ENCODE measurements at places on chromosomes 11 and 22. TPM values are rescaled to one million over a fixed set of nuclear protein-coding genes. Genes with fewer than 3 reads are reported as not detected.

DNA sequence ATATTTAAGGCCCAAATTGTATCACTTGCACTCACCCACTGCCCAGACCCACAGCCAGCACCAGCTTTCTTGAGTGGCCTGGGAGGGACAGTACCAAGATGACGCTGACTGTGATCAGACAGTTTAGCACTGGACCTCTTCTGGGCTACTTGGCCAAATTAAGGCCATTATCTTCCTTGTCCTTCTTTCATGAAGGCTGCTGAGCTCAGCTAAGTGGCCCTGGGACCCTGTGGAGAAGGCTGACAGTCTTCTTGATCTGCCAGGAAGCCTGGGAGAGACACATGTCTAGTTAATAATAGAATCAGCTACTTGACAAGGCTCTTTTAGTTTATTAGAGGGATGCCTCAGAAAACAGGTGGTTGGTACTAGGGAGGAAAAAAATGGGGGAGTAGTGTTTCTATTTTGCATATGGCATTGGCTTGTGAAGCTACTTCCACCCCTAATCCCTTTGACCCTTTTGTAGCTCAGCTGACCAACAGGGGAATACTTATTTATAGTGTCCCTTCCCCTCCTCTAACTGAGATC, 127.9 kb upstream of the NTM start:
- no peak for DNase-seq
- H3K27ac ChIP-seq = no peak overlapping the region
- peaks cover 10% of the 10 kb centered on the region for H3K27me3 ChIP-seq
- H3K4me3 ChIP-seq = no peak overlapping the region
- H3K4me1 ChIP-seq = no peaks in the 10 kb centered on the region
- H3K36me3 ChIP-seq = no peaks in the 10 kb centered on the region

DNA sequence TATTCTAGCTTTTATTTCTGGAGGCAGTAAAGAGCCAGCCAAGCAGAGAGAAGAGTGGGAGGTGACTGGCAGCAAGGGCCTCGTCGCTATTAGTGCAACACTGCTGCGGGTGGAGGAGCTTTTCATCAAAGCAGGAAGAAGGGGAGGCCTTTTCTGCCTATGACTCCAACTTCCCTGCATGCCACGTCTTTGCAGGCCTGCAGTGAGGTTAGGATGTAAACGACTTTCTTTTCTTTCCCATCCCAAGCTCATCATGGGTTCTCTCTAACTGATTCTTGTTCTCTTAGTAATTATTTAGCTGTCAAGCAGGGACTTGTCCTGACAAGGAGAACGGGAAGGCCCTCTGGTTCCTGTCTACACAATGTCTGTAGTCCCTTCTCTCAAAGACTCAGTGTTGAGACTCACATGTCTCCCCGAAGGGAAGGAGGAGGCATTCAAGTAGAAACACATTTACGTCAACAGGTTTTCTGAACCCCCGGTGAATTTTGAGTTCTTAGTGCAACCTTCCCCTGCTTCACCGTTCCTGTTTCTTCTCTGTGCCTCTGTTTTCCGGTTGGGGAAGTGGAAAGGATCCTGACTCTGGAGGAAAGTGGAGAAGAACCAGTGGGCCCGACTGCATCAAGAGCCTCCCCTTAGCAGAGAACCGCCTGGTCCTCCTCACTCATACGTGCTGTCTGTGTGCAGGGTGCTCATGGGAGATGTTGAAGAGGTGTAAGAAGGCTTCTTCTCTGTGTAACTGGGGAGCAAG, 56.9 kb downstream of the PACS1 start:
- DNase-seq = peak; percentile 70
- peak overlapping the region; percentile 95 for H3K27ac ChIP-seq
- no peaks in the 10 kb centered on the region for H3K36me3 ChIP-seq
- H3K4me1 ChIP-seq = peaks cover 68% of the 10 kb centered on the region
- peak overlapping the region; percentile 63 for H3K4me3 ChIP-seq

DNA sequence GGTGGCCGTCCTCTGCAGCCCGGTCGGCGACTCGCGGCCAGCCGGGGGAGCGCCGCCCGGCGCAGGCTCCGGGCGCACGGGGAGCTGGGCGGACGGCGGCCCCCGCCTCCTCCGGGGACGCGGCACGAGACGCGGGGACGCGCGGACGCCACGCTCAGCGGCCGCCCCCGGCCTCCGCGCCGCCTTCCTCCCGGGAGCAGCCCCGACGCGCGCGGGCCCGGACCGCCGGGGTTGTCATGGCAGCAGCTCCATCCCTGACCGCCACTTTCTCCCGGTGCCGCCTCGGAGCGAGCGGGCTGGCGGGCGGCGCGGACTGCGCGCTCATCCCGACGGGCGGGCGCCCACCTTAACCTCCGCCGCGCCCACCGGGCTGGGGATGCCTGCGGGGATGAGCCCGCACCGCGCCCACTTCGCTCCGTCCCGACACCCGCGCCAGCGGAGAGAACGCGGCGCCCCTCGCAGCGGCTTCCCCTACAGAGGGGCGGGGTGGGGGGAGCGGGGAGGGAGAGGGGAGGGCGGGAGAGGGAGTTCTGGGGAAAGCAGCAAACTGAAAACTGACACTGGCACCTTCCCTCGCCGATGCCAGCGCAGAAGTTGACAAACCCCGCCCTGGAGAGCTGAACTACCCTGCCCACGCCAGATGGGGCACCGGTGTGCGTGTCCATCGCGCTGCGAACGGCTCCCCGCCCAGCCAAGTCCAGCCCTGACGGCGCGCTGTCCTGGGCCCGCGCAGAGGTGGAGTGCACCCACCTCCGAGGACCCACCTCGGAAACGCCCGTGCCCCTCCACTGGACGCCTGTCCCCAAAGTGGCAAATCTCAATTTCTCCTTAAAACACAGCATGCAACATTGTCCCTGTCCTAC, 588.4 kb downstream of the OPCML start:
- H3K27ac ChIP-seq = no peak overlapping the region
- H3K4me1 ChIP-seq = peaks cover 2% of the 10 kb centered on the region
- H3K36me3 ChIP-seq = no peaks in the 10 kb centered on the region
- no peak overlapping the region for H3K4me3 ChIP-seq
- DNase-seq = no peak

GRCh38 chr11:68498321-68498720, 37.8 kb downstream of the PPP6R3 start:
- H3K27ac ChIP-seq = no peak overlapping the region
- H3K27me3 ChIP-seq = no peaks in the 10 kb centered on the region
- H3K4me3 ChIP-seq = no peak overlapping the region
- no peak for DNase-seq
- no peaks in the 10 kb centered on the region for H3K36me3 ChIP-seq
- peaks cover 42% of the 10 kb centered on the region for H3K4me1 ChIP-seq

DNA sequence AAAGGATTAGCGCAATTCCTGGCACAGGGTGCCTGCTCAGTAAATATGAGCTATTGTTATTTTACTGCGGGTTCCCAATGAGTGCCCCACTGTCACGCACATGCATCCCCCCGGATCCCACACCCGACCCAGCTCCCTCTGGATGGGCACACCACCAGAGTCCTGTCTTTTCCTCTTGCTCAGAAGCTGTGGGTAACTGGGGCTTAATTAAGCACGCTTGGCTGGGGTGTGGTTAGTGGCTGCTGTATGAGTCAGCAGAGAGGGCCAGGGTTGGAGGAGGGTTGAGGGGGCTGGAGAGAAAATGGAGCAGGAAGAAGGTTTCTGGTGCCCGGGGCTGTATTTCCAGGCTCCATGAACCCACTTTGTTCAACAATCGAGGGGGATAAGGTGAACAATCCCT, 30.3 kb upstream of the NECTIN1 start:
- H3K36me3 ChIP-seq = no peaks in the 10 kb centered on the region
- peaks cover 8% of the 10 kb centered on the region for H3K27me3 ChIP-seq
- H3K27ac ChIP-seq = no peak overlapping the region
- H3K4me1 ChIP-seq = no peaks in the 10 kb centered on the region
- no peak for DNase-seq

The MRE11 gene
- 44.2 TPM for total RNA-seq

The INPP5J gene
- not detected for total RNA-seq

The OR52H1 gene
- total RNA-seq = 0.37 TPM

The UBQLN3 gene
- not detected for total RNA-seq
